ENCODE measurements at places on chromosomes 3 and 15.

GRCh38 chr3:43862470-43862869, 171.7 kb downstream of the ABHD5 start:
- DNase-seq, result no peak

DNA sequence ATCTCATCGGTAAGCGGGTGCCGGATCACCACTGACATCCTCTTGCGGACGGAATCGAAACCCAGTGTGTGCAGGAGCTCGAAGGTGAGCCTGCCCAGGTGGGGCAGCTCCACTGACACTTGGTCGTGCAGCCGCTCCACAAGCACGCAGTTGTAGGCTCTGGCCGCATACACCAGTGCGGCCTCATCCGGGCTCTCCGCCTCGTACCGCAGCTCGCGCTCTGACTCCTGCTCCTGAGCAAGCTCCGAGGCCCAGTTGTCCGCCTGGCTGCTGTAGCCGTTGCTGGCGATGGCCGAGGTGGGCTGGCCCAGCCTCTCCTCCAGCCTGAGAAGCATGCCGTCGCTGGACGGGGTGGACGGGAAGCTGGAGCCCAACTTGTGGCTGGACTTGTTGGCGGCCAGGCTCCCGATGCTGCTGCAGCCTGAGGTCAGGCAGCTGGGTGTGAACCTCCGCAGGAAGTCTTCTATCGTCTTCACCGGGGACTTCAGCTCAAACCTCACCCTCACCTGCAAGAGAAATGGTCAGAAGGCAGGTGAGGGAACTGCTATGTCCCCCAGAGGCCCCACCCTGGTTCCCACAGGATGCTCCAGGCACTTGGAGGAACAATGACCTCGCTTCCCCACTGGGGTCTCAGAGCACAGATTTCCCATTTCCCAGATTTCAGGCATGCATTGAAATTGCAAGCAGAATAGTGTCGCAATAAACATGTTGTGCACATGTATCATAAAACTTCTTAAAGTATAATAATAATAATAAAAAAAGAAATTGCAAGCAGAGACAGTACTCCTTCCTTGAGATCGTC, 149.2 kb downstream of the ATP10A start:
- no peak for DNase-seq

GRCh38 chr3:149969940-149970715, 567 bp downstream of the PFN2 start:
- DNase-seq, result peak; percentile 67

DNA sequence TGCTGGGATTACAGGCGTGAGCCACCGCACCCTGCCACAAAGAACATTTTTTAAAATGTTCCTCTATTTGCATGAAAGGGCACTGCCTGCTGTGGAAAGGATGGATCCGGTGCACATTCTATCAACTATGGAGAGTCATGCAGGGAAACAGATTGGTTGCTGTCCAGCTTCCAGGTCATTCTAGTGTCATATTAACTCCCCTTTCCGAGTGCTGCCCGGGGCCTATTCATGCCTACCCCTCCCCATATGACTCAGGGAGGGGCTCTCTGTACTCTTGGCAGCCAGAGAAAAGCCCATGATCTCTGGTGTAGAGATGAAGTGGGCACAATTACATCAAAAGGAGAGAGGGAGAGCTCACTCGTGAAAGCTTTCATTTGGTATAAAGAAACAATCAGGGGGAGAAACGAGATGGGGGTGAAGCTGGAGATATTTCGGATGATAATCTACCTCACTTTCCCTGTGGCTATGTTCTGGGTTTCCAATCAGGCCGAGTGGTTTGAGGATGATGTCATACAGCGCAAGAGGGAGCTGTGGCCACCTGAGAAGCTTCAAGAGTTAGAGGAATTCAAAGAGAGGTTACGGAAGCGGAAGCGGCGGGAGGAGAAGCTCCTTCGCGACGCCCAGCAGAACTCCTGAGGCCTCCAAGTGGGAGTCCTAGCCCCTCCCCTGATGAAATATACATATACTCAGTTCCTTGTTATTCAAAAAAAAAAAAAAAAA, 16.1 kb upstream of the AHSG start:
- no peak for DNase-seq

DNA sequence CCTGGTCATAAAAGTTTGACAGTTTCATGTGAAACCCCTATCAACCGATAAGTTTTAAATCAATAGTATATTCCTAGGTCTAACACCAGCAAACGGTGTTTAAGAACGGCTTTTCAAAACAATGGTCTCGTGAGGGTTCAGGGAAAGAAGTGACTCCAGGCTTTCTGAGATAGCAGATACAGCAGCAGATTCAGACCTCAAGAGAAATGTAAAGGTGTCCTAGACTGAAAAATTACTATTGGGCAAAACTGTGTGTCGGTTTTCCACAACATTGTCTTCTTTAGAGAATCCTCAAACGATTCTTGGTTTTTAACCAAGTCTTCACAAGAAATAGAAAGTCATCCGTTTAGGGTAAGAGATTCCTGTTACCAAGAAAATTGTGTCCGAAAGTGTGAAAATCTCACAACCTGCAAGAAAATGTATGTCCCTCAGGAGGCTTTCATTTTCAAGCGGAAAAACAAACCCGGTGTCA, 1.2 kb downstream of the SETD2 start:
- no peak for DNase-seq

GRCh38 chr3:194081826-194082225, 54.1 kb upstream of the HES1 start:
- DNase-seq, result no peak

DNA sequence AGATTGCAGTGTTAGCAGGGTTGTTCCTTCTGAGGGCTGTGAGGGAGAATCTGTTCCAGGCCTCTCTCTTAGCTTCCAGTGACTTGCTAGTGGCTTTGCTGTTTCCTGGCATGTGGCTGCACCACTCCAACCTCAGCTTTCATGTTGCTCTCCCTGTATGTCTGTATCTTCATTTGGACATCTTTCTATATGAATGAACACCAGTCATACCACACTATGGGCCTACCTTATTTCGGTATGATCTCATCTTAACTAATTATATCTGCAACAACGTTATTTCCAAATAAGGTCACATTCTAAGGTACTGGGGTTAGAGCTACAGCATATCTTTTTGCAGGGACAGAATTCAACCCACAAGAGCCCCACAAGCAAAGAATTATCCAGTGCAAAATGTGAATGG, 356.7 kb upstream of the UMPS start:
- no peak for DNase-seq

DNA sequence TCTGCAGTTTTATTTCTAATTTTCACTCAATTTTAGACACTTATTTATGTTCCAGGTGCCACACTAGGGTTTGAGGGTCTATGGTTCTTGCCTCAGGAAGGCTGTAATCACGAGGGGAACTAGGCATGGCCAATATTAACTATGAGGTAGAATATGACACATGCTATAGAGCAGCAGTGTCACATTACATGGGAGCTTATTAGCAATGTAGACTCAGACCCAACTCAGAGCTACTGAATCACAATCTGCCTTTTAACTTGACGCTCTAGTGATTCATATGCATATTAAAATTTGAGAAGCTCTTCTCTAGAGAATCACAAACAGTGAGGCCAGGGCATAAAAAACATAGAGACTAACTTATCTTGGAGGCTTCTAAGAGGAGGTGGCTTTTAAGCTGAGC, 32.8 kb upstream of the MRPL3 start:
- DNase-seq, result no peak

DNA sequence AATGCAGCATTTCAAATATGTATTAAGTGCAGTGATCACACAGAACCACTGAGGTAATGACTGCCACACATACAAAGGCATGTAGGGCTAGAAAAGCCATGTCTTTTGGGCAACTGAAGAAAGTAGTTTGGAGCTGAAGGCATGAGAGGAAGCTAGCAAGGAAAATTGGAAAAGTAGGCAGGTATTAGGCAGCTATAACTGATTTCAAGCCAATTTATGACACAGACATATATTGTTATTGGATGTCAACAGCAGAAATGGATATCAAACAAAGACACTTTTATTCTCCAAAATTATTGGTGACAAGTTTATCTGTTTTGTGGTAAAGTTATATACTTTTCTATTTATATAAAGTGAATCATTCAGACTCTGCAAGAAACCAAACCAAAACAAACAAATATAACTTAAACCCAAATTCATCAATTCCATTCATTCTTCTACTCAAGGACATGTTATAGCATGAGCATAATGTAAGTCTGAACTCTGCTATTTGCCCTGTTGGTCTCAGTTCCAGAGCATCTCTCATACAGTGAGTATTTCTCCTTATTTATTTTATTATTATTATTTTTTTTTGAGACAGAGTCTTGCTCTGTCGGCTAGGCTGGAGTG, 307.4 kb upstream of the COL8A1 start:
- DNase-seq, result no peak

Data from stimulated activated CD8-positive, alpha-beta memory T cell treated with anti-CD3 and anti-CD28 coated beads, Interleukin-4, amount 100 ng/mL, for 1 hour (primary cell).